Stimulated activated CD4-positive, alpha-beta T cell treated with anti-CD3 and anti-CD28 coated beads, Interleukin-1b, Interleukin-23, amount 100 ng/mL, for 24 hours (primary cell): ENCODE measurements at places on chromosomes 16 and 17.

- no peak for DNase-seq
Measured at GRCh38 chr16:66359012-66359411, 7.5 kb upstream of the CDH5 start.

GRCh38 chr17:57648720-57649119 lies 96.4 kb downstream of the CCDC182 start:
- DNase-seq: no peak

- DNase-seq: no peak
Measured at GRCh38 chr16:20889625-20890275, 10.4 kb downstream of the DCUN1D3 start.

DNA sequence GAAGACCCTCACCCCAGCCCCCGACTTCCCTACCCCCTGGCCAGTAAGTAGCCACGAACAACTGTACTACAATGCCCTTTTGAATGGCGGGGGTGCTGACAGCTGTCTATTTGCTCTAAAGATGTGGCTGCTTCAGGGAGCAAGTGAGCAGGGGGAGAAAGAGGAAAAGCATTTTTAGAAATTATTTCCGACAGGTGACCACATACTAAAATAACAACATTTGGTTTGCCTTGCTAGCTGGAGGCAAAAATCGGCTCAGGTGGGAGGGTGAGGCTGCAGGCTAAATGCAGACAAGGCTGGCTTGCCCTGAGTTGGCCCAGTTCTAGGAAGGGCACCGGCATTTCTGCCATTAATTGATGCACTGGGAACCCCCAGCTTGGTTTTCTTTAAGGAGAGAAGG lies 188.5 kb downstream of the XYLT1 start:
- DNase-seq: no peak

GRCh38 chr16:74922150-74923138 lies 62.5 kb downstream of the WDR59 start:
- DNase-seq: no peak

DNA sequence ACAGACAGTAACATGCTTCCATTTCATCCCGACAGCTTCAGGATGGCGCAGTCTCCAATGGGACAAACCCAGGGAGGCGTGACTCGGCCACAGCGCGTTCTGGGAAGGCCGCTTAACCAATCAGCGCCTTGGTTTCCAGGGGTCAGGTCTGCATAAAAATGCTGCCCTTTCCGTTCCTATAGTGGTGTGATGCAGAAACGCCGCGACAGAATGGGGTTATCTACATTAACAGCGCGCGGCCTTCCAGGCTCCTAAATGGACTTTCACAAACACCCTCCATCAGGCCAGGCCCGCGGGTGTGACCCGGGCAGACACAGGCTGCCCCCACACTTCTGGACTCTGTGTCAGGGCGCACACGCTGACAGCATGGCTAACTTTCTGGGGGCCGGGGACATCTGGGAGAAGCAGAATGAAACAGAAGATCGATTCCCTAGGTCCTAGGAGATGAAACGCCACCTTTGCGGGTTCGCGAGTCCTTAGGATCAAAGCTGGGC lies 792 bp downstream of the TMEM231 start:
- no peak for DNase-seq

- no peak for DNase-seq
Measured at GRCh38 chr16:3349175-3349574, 6.5 kb upstream of the OR2C1 start.

GRCh38 chr16:59324462-59324861 lies 590.3 kb upstream of the GOT2 start:
- DNase-seq: no peak

DNA sequence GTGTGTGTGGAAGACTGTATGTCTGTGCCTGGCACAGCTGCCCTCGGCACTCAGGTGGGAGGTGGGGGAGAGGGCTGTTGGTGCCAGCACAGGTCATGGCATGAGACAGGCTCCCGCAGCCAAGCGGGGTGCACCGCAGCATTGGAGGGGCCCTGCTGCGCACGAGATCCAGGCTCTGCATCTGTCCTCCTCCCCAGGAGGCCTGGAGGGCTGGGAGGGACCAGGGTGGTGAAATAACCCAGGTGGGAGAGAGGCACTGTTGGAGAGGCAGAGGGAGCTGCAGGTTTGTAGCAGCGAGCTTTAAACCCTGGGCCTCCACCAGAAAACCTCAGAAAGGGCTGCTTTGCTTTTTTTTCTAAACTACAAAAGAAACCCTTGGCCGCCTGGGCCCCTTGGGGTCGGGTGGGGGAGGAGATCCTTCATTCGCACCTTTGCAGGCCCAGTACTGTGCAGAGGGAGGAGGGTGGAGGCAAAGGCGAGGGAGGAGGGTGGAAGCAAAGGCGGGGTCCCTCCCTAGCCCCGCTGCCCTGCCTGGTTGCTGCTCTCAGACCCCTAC lies 241.7 kb downstream of the SEC14L1 start:
- no peak for DNase-seq

- DNase-seq: no peak
Measured at GRCh38 chr16:64217789-64218535, 903.9 kb downstream of the CDH11 start.

DNA sequence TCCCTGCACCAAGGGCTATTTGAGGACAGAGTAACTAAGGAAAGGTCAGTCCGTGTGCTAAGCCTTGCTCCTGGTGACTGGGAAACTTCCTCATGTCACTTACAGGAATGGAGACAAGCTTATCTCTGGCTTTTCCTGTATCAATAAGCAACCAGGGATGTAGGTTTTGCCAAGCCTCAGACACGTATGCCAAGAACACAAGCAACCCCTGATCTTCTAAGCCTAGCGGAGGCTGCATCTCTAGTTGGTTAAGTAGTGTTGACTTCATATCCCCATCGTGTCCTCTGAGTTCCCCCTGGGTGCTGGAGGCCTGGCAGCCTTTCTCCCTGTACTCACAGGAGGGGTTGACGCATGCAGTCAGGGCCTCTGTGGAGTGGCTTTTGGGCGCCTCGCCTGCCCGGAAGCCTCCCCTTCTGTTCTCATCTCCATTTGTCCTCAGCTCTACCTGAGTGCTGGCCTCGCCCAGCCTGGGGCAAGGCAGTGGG lies 1.4 kb upstream of the C1QTNF1 start:
- no peak for DNase-seq

- no peak for DNase-seq
Measured at GRCh38 chr17:1484676-1485422, 7.6 kb downstream of the MYO1C start.

GRCh38 chr16:3478242-3478925 lies 16.9 kb downstream of the C16orf90 start:
- DNase-seq: no peak

GRCh38 chr17:31466096-31466760 lies 74.8 kb downstream of the RAB11FIP4 start:
- no peak for DNase-seq

GRCh38 chr17:74408815-74409214 lies 23.1 kb upstream of the GPRC5C start:
- DNase-seq: no peak

DNA sequence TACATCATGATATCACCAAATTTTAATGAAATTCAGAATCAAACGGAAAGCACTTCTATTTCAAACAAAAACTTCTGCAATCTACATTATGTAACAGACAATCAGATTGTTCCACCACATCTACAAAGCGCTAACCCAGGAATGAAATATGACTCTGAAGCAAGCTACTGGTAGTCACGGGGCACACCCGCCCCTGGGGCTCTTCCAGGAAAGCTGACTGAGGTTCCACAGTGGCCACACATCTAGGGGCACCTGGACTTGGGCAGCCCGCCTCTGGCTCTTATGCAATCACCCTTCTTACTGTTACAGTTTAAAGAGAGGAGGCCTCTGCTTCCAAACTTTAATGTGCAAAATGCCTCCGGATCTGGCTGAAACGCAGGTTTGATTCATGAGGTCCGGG lies 27.5 kb downstream of the ZCCHC14 start:
- DNase-seq: no peak

DNA sequence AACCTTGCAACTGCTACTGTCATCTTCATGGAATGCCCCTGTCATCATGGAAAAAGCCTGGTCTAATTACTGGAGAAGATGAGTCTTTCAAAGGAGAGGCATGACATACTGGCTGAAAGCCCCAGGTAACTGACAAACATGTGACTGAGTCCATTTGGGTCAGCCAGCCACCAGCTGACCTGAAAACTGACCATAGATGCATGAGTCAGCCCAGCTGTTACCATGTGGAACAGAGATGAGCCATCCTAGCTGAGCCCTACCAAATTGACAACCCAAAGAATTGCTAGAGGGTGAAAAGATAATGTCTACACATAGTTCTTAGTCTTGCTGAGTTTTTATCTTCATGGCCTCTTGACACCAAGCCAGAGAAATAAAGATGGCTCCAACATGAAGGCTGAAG lies 311.8 kb downstream of the UTP18 start:
- DNase-seq: no peak

DNA sequence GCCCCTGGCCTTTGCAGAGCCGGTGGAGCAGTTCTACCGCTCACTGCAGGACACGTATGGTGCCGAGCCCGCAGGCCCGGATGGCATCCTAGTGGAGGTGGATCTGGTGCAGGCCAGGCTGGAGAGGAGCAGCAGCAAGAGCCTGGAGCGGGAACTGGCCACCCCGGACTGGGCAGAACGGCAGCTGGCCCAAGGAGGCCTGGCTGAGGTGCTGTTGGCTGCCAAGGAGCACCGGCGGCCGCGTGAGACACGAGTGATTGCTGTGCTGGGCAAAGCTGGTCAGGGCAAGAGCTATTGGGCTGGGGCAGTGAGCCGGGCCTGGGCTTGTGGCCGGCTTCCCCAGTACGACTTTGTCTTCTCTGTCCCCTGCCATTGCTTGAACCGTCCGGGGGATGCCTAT lies 29.5 kb downstream of the CIITA start:
- no peak for DNase-seq

DNA sequence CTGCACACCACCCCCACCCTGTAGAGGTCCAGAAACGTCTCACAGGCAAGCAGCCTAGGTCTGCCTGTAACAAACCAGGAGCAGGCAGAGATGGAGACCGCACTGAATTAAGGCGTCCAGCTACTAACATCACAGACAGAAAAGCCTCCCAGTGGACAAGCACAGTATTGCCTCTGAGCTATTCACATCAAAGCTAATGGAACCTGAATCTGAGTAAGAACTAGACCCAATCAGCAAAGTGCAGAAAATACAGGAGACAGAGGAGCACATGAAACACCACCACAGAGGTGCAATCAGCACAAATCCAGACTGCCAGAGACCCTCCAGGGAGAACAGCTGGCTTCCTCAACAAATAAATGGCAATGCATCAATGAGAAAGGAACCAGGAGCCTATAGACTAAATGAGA lies 22.2 kb upstream of the PEMT start:
- no peak for DNase-seq

DNA sequence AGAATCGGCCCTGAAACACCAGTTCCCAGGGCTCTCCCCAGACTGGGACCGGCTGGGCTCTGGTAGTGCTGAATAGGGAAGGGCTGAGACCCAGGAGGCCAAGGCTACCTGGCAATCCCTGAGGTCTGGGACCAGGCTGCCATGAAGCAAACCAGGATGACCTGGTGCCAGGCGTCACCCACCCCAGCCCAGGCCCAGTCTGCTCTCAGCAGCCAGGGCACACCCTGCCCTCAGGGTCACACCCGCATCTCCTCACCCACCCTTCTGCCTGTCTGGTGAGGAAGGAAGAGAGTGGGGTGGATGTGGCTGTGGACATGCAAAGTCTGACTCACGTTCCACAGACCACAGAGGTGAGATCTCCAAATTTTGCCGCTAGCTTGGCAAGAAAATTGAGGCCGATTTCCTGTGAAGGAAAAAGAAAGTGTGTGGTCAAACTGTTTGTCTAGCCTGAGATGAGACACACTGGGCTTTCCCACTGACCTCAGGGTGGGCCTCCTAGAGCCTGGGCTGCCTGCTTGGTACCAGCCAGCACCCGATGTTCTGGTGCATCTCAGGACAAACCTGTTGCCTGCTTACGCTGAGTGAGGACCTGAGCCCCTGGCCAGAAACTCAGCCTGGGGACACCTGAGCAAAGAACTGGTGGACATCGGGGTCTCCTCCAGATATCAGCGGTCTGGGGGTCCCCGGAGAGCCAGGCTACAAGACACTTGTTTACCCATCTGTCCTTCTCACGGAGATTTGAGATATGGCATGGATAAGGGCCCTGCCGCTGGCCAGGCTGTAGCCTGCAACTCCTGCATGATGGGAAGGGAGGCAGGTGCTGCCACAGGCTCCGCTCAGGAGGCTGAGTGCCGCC lies 6.3 kb upstream of the RAB37 start:
- no peak for DNase-seq

DNA sequence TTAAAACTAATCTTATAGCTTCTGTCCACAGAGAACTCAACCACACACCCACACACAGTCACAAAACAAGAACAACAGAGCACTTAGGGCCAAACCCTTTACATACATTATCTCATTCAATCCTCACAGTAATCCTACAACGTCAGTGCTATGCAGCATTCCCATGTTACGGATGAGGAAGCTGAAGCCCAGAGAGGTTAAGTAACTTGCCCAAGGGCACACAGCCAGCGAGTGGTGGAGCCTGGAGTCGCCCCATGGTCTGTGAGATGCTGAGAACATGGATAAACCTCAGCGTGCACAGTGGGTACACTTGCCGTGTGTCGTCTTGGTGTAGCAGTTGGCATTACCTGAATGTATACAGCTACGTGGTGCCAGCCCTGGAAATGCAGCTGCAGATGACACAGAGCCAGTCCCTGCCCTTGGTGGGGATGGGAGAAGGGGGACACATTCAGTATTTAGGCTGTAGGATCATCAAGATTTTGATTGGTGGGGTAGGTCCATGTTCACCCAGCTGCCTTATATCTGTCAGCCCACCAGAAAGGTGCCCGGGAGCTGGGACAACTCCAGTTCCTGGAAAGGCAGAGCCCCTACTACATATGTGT lies 177.0 kb downstream of the IRF8 start:
- DNase-seq: no peak

DNA sequence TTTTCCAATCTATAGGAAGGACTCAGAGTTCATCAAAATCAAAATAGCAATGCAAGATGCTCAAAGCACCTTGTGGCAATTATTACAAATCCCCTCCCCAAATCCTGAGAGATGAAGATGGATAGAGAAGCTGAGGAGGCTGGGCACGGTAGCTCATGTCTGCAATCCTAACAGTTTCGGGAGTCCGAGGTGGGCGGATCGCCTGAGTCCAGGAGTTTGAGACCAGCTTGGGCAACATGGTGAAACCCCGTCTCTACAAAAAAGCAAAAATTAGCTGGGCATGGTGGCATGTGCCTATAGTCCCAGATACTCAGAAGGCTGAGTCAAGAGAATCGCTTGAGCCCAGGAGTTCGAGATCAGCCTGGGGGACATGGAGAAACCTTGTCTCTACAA lies 8.6 kb downstream of the TBC1D16 start:
- no peak for DNase-seq

GRCh38 chr17:17987187-17987896 lies 14.7 kb downstream of the DRC3 start:
- no peak for DNase-seq

- DNase-seq: no peak
Measured at GRCh38 chr17:48102798-48103715, 1.8 kb upstream of the CBX1 start.

- no peak for DNase-seq
Measured at GRCh38 chr17:17886726-17887125, 49.9 kb upstream of the SREBF1 start.

DNA sequence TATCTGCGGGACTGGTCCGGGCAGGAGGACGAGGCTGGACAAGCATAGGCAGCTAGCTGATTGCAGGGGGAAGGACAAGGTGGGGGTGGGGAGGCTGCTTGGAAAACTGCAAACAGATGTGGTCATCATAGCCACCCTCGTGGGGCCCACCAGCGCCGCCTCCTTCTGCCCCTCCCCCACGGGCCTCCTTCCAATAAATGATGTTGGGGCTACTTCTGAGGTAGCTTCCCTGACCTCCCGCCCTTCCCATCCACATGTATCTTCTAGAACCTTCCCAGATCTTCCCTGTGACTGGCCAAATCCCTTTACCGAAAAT lies 12.3 kb upstream of the CDC42EP4 start:
- no peak for DNase-seq
